ENCODE measurements at places on chromosomes 5 and 9.

- no peak for DNase-seq
These were observed 23.6 kb upstream of the ELL2 start for GRCh38 chr5:95985249-95985648.

DNA sequence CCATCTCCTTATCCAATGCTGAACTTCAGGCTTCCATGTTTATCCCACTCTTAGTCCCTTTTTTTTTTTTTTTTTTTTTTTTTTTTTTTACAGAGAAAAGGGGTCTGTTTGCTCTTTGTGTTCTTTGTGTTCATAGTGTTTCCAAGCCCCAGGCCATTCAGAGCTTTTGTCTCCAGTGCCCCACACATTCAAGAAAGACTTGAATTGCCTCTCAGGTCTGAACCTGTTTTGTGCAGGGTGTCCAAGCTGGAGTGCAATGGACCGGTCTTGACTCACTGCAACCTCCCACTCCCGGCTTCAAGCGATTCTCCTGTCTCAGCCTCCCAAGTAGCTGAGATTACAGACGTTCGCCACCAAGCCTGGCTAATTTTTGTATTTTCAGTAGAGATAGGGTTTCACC lies 191.2 kb downstream of the PALM2AKAP2 start:
- no peak for DNase-seq

DNA sequence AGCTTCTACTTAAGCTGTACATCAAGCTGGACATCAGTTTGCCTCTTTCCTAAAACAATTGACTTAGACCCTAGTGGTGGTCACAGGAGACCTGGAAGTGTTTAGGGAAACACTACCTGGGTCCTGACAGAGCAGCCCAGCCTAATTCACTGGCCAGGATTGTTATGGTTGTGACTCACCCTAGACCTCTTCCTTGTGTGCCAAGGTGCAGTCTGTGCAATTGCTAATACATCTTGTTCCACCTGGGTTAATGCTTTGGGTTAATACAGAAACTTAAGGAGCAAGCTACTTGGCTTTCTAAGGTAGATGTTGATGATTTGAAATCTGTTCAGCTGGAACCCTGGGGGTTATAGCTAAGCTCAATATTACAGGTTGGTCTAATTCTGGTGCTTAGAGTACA lies 48.7 kb upstream of the SLC46A2 start:
- no peak for DNase-seq

DNA sequence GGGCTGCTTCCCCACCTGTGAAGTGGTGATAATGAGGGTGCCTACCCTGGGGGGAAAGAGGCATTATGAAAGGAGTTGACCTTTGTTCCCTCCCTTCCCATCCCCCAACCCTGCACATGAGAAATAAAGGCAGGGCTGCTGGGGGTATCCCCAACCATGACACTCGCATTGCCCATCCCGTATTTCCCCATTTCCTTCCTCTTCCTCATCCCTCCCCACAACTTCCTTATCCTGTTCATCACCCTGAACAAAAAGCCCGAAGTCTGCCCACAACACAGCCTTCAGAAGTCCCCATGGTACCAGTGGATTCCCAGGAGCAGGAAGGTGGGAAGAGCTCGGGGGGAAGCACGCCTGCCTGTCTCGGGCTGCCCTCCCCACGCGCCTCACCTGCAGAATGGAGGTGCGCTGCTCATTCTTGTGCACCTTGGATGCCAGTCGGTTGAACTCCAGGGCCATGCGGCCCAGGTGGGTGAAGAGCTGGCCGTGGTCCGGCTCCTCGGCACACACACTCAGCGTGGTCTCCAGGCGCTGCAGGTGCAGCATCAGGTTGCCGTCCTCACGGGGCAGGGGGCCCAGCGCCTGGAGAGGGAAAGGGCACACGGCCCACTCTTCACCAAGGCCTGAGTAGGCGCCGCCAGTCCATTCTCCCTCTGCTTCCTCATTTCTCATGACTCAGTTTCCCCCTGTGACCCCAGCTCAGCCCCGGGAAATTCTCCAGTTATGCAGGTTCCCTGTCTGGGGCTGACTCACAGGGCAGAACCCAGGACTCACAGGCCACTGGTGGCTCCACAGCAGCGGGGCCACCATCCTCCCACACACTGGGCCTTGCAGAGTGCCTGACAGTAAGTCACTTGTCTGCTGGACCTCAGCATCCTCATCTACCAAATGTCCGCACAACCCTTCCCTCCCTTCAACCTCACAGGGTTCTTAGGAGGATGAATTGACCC lies 24.2 kb downstream of the TNIP1 start:
- no peak for DNase-seq

- DNase-seq, result no peak
These were observed 256.8 kb upstream of the IRX4 start for GRCh38 chr5:2139478-2139877.

- DNase-seq, result no peak
These were observed 15.9 kb upstream of the IFNA14 start for GRCh38 chr9:21255538-21256212.

GRCh38 chr9:95156074-95156473 lies 161.4 kb downstream of the FANCC start:
- no peak for DNase-seq
